IMR-90 (cell line): ENCODE measurements at places on chromosomes 1 and 21. TPM values are rescaled to one million over a fixed set of nuclear protein-coding genes. Genes with fewer than 3 reads are reported as not detected.

ZBTB8B gene
- not detected in 2 replicates for polyA plus RNA-seq

RNU1-1 gene
- not detected in 2 replicates for polyA plus RNA-seq

C1orf146 gene
- not detected in 2 replicates for polyA plus RNA-seq

TRIM45 gene
- 4.1 and 5.1 TPM in 2 replicates for polyA plus RNA-seq

PADI1 gene
- polyA plus RNA-seq: 0.13 and 0.17 TPM in 2 replicates
